ENCODE measurements at places on chromosomes 1 and 21.

DNA sequence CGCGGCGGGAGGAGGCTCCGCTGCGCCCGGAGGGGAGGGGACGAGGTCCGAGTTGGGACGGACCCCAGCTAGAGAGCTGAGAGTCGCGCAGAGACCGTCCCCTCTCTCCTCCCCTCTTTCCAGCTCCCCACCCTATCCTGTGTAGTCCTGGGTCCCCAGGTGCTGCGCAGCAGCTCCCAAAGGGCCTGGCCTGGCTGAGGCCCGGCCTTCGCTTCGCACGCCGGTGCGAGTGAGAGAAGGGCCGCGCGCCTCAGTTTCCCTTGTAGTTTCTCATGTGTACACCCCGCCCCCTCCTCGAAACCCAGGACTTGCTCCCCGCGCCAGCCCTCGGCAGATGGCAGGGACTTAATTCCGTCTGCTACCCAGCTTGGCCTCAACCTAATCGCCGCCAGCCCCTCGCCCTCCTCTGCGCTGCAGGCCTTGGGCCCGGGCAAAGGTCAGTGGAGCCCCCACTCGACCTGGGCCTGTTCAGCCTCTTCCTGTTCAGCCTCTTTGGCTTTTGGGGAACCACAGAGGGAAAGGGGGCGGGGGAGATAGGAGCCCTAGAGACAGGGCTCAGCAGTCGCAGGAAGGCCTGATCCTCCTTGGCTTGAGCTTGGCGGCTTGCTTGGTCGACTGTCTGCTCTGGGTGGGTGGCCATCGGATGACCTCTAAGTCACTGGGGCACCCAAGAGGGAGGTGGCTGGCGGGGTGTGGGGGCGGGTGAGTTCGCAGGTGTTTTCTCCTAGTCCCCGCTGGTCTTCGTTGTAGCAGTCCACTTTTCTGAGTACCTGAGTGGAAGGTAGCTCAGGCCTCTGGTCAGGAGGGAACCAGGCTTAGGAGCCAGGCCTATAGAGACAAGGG lies 1.0 kb downstream of the ZNF687 start:
- no peak for DNase-seq

- no peak for DNase-seq
Measured at GRCh38 chr1:228013131-228013934, 6.5 kb downstream of the WNT3A start.

DNA sequence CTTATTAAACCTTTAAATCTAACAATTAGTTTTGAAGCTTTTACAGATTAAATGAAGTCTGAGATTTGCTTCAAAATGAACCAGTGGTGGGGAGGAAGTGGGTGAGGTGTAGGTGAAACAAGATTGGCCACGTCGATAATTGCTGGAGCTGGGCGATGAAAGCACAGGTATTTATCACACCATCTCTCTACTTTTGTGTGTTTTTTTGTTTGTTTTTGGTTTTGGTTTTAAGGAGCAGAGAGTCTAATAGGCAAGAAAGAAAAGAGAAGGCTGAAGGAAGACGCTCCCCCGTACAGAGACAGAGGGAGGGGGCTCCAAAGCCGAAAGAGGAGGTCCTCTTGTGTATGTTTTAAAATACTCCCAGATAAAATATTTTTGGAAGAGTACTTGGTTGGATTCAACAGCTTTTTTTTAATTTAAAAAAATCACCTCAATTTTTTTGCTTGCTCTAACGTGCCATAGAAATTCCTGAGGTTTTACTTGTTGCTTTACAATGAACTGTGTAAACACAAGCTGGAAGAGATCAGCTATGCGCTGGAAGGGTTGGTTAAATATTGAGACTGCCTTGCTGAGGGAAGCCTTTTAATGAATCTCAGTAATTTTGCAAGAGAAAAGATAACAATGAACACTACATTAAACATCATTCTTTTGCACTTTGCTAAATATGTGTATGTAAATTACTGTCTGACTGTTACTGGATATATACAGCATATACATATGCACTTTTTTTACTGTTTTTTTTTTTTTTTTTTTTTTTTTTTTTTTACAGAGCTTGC lies 6.7 kb upstream of the LGALS8 start:
- no peak for DNase-seq

GRCh38 chr1:92070892-92071291 lies 4.3 kb downstream of the SETSIP start:
- DNase-seq, result no peak
